ENCODE measurements at places on chromosomes 2 and 18.

GRCh38 chr2:155235710-155236109 lies 537.2 kb downstream of the KCNJ3 start:
- no peak for DNase-seq

DNA sequence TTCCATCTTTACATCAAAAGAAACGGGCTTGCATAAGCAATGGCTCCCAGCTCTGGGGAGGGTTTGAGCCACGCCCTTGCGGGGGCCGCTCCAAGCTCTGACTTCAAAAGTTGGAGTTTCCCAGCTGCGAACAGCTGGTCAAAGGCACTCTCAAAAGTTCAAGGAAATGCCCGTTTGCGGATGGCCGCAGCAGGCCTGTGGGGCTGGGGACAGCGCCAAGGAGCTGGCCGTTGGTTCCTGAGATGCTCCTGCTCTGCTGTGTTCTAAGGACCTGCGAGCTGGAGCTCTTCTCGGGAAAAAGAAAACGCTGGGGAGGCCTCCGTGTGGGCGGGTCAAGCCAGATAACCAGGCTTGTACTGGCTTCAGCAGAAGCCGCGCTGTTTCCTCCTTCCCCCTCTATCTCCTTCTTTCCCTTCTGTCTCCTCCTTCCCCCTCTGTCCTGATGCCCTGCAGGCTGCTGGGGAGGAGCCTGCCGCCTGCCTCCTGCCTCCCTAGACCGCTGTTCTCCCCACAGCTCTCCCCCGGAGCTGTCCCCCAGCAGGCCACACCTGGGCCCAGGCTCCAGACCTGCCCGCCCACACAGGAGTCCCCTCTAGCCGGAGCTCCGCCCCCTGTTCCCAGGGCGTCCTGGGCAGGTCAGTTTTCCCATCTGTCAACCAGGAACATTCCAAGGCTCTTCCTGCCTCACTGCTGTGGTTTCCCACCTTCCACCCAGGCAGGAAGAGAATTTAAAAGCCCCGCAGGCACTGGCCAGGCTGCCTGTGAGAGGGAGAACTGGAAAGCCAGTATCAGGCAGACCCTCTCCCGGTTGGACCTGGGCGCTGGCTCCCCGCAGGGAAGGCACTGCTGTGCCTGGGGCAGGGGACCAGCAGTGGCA lies 14.1 kb downstream of the KLF11 start:
- peak; percentile 79 for DNase-seq

DNA sequence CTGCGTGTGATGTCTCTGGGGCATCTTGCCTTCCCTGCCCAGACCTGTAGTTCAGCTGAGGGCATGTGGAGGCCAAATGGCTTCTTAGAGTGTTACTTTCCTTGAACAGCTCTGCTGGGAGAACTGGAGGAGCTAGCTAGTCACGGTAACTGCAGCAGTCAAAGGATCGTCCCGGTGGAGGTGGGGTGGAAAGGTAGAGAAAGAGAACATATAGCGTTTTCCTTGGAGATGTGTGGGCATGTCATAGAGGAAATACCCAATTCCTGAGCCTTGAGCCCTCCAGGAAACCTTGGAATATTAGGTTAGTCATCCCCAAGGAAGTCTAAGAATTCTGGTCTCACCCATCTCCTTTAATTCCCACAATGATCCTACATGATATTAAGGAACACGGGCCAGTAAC lies 33.5 kb upstream of the IL37 start:
- peak; percentile 26 for DNase-seq

GRCh38 chr18:28767727-28768211 lies 590.8 kb upstream of the CDH2 start:
- DNase-seq: no peak

GRCh38 chr18:1665079-1665478 lies 760.4 kb downstream of the ADCYAP1 start:
- DNase-seq: no peak

DNA sequence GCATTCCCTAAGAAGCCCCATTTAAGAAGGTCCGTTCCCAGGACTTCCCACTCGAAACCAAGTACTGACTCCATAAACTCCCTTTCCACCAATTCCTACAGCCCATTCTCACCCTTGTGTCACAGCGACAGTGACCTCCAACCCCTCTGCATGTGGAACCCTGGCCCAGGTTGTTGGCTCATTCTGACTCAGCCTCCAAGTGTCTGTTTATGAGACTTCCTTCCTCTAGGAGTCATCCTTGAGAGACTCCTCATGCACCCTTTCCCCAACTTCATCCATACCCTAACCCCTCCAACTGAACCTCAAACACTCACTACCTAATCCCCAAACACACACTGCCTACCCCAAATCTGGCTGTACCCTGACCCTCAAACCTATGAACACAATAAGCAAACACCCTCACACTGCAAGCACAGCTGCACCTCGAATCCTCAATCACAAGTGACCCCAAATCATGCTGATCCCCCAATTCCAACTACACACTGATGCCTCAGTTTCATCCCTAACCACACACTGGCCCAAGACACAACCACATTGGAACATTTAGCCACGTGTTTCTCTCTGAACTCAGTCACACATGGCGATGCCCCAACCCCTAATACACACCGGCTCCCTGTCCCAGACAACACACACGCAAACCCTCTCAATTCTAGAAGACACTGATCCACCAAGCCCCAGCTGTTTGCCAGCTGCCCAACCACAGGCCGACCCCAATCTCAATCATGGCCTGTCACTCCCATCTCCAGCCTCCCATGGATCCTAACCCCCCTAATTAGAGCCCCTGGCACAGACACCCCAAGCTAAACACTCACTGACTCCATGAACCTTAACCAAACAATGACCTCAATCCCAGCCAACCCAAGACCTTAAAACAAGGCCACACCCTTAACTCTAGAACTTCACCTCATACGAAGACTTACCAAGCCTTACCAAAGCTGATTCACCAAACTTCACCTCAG lies 219.6 kb downstream of the CYP26B1 start:
- DNase-seq: no peak

DNA sequence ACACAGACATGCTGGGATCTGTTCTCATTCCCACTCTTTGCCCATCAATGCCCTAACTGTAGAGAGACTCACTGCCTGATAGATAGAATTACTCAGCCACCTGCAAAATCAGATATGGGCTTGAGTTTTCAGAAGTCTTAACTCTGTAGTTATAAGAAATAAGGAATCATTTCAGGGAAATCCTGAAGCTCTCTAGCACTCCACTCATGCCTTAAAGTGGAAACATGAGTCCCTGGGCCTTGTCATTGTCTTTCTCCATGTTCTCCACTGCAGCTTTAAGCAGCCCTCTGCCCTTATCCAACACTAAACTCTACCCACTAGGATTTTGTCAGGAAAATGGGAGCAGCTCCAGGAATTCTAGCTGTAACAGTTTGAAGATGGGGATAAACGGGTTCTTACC lies 192.5 kb downstream of the SNTG2 start:
- no peak for DNase-seq

DNA sequence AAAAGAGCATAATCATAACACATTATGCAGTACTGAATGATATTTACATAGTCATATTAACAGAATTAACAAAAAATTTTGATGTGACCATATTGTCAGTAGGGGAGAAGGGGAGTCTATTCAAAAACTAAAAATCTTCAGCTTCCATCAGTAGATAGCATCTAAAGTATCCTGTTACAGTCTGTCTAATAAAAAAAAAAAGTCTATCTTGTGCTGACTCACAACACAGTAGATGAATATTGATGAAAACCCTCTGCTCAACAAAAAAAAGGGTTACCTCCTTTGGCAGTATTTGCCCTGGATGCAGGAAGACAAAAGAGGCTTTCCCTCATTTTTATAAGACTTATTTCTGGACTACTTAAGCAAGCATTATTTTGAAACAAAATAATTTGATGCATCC lies 27.3 kb downstream of the GRB14 start:
- DNase-seq: no peak

DNA sequence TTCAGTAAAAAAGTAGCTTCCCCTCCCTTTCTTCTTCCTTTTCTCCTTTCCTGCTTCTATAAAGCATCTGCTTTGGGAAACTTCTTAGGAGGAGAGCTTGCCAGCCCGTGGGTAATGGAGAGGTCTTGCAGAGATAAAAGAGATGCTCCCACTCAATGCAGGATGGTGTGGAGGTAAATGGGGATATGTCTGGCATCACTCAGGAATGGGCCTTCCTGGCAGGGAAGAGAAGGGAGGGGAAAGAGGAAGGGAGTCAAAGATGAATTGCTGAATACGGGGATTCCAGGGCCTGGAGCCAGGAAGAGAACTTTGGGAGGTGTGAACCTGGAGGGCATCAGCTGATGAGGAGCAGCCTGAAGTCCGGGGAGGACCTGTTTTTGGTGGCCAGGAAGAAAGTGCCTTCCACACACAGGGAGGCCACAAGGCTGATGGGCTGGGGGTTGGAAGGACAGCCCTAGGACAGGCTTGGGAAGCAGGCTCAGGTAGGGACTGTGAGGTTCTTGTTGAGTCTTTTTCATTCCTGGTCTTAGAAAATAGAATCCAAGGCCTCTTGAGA lies 25.2 kb downstream of the IL1B start:
- DNase-seq: no peak

DNA sequence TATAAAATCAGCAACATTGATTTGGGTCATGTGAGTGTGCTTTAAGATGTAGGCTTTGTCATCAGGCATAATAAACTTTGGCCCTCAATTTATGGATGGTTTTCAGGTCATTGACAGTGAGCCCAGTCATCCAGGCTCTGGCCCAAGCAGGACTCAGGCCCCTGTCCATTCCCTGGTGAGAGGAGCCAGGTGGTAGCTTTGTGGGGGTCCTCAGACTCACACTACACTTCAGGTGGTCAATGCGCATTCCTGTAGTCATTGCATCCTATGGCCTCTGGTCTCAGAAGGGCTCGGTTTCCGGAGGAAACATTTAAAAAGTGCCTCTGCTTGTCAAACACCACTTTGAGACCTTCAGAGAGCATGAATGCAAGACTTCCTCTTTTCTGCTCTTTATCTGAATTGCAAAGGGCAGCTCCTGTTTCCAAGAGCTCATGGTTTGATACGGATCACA lies 20.2 kb downstream of the LGALSL start:
- DNase-seq: no peak

DNA sequence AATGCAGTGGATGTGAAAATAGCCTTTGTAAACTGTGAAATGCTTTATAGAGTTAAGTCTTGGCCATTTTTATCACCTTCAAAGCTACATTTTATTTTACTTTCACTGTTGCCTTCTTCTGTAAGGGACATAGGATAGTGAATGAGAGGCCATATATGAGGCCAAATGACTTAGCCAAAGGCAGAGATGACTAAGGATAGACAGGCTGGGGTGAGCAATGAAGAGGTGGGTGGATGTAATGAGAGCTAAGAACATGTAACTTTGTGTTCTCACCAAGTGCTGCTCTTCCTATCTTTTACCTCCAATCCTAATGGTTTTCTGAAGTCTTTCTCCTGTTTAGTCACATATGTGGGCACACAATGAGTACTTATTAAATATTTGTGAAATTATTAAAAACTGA lies 101.9 kb downstream of the MBD5 start:
- DNase-seq: no peak

DNA sequence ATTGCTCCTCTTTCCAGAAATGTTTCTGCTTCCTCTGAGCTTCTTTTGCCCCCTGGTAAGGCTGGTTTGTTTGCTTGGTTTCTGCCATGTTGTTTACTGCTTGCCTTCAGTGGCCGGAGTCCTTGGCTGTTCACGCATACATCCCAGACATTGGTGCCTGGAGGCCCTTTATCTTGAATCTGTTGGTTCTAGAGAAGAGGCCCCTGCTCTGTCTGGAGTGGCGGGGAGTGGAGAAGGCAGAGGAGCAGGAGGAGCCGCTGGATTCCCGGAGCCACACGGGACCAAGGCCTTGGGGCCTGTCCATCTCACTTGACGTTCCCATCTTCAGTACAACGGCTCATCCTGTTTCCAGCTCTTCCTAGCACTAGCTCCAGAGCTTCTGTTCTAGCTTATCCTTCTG lies 77.2 kb upstream of the PXDN start:
- DNase-seq: no peak

DNA sequence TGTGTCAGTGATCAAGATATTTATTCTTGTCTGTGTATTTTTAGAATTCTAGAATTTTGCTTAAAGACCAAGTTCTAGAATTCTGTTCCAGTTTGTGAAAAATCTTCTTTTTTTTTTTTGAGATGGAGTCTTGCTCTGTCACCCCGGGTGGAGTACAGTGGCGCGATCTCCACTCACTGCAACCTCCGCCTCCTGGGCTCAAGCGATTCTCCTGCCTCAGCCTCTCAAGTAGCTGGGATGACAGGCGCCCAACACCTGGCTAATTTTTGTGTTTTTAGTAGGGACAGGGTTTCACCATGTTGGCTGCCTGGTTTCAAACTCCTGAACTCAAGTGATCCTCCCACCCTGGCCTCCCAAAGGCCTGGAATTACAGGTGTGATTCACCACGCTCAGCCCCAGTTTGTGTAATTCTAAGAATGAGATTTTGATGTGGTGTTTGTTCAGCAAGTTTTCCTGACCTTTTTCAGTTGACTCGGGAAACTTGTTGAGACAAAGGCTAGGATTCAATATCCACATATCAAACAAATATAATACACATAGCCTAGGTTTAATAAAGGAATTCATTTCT lies 3.6 kb downstream of the EIF5B start:
- no peak for DNase-seq

DNA sequence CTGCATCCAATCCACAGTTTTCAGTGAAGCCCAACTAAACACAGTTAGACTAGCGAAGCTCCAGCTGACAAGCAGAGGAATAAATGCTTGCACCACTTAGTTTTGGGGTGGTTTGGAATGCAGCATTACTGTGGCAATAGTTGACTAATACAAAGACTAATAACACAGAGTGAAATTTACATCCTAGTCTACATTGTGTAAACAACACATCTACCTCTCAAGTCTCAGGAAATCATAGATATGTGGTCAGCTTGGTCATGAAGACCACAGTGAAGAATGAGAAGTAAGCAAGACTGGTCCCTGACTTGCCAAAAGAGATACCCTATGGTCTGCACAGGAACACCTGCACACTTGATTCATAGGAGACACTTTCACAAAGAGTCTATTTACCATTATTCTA lies 155.1 kb upstream of the TANK start:
- no peak for DNase-seq

DNA sequence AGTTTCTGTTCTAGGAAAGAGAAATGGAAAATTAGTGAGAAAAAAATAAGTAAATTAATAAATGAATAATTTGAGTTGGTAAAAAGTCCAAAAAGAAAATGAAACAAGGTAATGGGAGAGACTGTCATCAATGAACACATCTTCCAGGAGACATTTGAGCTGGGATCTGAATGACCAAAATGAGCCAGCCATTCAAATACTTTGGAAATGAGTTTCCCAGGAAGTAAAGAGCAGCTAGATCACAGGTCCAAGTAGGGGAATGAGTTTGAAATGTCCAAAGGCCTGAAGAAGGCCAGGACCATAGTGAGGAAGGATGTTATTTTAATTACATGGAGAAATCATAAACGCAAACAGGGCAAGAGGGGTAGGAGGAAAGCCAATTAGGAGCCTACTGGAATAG lies 6.6 kb upstream of the DNAH7 start:
- no peak for DNase-seq
